Breast epithelium (tissue), 4 donors: ENCODE measurements at places on chromosomes 7 and 10. TPM values are rescaled to one million over a fixed set of nuclear protein-coding genes. Genes with fewer than 3 reads are reported as not detected.
A peak's percentile ranks its signal among the peaks of the same experiment; 100 is the strongest.

The FAM25A gene
- total RNA-seq: not detected

DNA sequence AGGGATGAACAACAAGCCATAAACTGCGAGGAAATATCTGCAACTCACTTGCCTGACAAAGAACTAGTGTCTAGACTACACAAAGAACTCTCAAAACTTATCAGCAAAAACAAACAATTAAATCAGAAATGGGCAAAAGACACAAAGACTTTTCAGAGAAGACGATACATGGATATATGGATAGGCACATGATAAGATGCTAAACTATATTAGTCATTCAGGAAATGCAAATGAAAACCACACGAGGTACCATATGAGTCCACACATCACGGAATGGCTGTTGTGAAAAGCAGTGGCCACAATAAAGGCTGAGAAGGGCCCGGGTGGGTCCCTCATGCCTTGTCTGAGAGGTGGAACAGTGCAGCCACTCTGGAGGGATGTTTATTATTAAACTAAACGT, 267.8 kb downstream of the WDR37 start:
- no peak overlapping the region for H3K27ac ChIP-seq
- H3K36me3 ChIP-seq: no peaks in the 10 kb centered on the region
- no peaks in the 10 kb centered on the region for H3K4me1 ChIP-seq
- peaks cover 14% of the 10 kb centered on the region for H3K27me3 ChIP-seq
- no peak for DNase-seq
- no peak overlapping the region for H3K4me3 ChIP-seq

DNA sequence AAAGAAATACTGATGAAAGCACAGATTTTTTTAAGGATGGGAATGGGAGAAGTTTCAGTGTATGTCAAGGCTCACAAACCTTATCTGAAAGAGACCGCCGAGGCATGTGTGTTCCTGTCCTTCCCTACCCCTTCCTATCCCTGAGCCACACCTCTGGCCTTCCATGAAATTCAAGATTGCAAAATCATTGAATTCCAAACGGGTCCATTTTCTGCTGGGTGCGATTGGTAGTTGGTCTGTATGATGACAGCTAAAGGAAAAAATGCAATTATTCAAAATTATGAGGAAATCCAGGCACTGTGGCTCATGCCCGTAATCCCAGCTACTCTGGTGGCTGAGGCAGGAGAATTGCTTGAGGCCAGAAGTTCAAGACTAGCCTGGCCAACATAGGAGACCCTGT, 170.1 kb downstream of the ARHGAP12 start:
- no peak overlapping the region for H3K4me3 ChIP-seq
- no peaks in the 10 kb centered on the region for H3K36me3 ChIP-seq
- H3K27me3 ChIP-seq: no peaks in the 10 kb centered on the region
- no peak for DNase-seq

DNA sequence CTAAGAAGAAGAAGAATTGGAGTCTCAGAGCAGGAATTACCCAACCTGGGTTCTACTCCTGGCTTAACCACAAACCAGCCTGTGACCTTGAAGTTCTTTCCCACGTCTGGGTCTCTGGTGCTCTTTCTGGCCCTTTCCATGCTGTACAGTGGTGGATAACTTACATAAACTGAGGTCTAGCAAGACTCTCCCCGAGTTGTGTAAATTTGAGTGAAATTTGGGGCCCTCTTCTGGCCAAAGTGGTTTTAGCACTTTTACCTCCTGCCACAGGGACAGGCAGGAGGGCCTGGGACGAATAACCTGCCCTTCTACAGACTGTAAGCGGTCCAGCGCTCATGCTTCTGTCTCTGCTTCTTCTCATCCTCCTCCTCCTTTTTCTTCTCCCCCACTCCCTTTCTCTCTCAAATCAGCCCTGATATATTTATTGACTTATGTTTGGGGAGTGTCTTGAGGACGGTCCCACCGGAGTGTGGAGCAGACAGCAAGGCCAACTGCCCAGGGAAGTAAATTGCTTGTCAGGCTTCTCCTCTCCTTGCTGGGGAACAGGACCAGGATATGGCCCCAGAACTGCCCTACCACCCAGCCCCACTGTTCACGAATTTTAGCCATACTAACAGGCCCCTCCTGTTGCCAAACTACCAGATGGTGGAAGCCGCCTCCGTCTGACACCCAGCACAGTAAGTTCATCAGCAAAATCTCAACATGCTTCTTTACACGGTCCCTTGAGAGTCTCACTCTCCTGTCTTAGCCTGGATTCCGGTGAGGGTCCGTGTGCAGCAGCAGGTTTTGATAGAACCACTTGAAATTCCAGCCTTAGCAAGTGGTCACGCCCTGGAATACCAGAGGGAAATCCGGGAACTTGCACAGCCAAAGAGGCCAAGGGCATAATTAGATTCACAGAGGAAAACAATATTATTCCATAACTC, 4.0 kb upstream of the SH3PXD2A start:
- H3K36me3 ChIP-seq: no peaks in the 10 kb centered on the region
- no peak overlapping the region for H3K4me3 ChIP-seq
- DNase-seq: no peak

- no peak overlapping the region for H3K27ac ChIP-seq
- no peaks in the 10 kb centered on the region for H3K36me3 ChIP-seq
- no peak for DNase-seq
- H3K4me1 ChIP-seq: peaks cover 11% of the 10 kb centered on the region
- no peaks in the 10 kb centered on the region for H3K27me3 ChIP-seq
- no peak overlapping the region for H3K4me3 ChIP-seq
These were observed 77.6 kb downstream of the UBE2H start for GRCh38 chr7:129875160-129875559.

The RASA4B gene
- 11.1 TPM for total RNA-seq

DNA sequence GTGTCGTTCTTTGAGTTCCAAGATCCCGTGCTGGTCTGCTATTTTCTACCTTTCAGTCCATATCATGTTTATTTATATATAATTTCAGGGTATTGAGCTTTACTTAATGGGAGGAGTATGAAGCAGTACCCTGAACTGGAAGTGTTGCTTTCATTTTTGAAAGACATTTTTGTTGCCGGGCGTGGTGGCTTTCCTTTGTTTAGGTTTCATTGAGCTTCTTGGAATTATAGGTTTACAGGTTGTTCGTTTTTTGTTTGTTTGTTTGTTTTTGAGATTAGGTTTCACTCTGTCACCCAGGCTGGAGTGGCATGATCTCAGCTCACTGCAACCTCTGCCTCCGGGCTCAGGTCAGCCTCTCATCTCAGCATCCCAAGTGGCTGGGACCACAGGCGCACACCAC, 7.4 kb downstream of the ZNF487 start:
- H3K4me3 ChIP-seq: no peak overlapping the region
- DNase-seq: no peak
- H3K27me3 ChIP-seq: no peaks in the 10 kb centered on the region

DNA sequence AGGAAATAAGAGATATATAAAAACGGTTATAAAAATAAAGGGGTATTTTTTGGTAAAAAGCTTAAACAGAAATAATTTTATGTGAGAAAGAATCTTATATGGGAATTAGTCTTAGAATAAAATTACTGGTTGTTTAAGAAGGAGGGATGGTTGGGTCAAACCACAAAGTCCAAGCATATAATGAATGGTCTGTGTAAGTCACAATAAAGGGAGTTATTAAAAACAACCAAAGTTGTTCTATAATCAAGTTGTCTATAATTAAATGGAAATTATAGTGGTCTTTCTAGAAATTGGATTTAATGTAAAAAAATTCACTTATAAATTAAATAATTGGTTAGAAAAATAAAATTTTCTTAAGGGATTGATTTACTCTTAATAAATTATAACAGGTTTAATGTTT, 304.8 kb downstream of the POM121L12 start:
- no peaks in the 10 kb centered on the region for H3K36me3 ChIP-seq
- DNase-seq: no peak
- H3K27ac ChIP-seq: no peak overlapping the region
- H3K4me3 ChIP-seq: no peak overlapping the region
- no peaks in the 10 kb centered on the region for H3K4me1 ChIP-seq
- no peaks in the 10 kb centered on the region for H3K27me3 ChIP-seq

DNA sequence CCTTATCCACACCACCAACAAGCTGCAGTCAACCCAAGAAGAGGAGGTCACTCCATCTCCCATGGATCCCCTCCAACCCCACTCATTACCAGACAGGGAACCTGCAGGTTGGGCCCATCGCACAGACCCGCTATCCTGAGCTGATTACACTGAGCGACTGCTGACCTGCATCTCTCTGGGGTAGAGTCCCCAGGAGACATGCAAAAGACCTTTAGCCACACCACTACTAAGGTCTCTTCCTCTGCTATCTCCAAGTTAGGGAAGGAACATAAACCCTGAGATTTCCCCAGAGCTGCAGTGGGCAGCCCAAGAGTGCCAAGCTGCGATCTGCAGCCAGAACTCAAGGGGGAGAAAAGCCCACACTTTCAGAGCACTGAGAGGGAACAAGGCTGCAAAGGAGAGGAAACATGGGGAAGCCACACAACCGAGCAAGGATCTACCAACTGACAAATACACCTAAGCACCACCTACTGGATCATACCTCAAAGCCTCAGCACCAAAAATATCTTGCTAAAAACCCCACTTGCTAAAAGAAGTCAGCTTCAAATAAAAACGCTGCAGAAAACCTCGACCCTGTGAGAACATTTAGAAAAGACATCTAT, 298.2 kb downstream of the SORCS1 start:
- H3K4me3 ChIP-seq: no peak overlapping the region
- no peak overlapping the region for H3K27ac ChIP-seq
- no peaks in the 10 kb centered on the region for H3K4me1 ChIP-seq
- no peaks in the 10 kb centered on the region for H3K36me3 ChIP-seq

GRCh38 chr10:131852823-131853609, 47.8 kb upstream of the PPP2R2D start:
- no peak overlapping the region for H3K4me3 ChIP-seq
- no peak overlapping the region for H3K27ac ChIP-seq
- no peaks in the 10 kb centered on the region for H3K4me1 ChIP-seq
- DNase-seq: peak; percentile 40
- H3K36me3 ChIP-seq: no peaks in the 10 kb centered on the region

DNA sequence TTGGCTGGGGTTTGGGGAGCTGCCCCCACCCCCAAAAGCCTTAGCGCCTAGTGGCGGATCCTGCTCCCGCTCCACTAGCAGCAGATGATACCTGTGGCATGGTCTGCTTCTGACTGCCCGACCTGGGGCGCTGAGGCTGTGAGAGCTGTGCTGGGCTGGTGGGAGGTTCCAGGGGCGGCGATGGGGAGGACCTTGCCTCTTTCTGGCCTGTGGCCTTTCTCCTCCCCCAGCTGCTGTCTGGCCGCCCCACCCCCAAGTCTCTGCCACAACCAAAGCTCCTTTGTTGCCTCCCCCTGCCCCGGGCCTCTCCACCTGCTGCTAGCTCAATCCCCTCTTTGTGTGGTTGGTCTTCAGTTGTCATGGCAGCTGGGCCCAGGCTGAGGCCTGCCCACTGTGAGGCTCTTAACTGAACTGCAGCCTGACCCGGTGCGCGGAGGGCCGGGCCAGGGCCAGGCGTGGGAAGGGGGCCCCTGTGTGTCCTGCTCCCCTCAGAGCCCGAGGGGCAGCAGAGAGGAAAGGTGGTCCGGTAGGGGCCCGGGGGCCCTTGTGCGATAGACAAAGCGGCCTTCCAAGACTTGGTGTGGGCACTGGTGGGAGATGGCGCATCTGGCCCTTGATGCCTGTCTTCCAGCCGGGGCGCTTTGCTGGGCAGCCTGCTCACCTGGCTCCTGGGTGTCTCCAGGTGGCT, 4.7 kb downstream of the ZNF775 start:
- H3K4me1 ChIP-seq: peaks cover 11% of the 10 kb centered on the region
- no peak overlapping the region for H3K4me3 ChIP-seq
- peak overlapping the region; percentile 85 for H3K27ac ChIP-seq
- H3K36me3 ChIP-seq: no peaks in the 10 kb centered on the region

DNA sequence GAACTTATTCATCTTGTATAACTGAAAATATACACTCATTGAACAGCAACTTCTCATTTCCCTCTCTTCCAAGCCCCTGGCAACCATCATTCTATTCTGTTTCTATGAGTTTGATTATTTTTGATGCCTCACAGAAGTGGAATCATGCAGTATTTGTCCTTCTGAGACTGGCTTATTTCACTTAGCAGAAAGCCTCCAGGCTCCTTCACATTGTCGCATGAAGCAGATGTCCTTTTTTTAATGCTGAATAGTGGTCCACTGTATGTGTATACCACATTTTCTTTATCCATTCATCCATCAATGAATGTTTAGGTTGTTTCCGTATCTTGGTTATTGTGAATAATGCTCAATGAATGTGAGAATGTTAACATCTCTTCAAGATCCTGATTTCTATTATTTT, 238.2 kb upstream of the KLF14 start:
- no peak for DNase-seq
- H3K27me3 ChIP-seq: no peaks in the 10 kb centered on the region
- H3K4me1 ChIP-seq: no peaks in the 10 kb centered on the region
- H3K27ac ChIP-seq: no peak overlapping the region
- H3K4me3 ChIP-seq: no peak overlapping the region

DNA sequence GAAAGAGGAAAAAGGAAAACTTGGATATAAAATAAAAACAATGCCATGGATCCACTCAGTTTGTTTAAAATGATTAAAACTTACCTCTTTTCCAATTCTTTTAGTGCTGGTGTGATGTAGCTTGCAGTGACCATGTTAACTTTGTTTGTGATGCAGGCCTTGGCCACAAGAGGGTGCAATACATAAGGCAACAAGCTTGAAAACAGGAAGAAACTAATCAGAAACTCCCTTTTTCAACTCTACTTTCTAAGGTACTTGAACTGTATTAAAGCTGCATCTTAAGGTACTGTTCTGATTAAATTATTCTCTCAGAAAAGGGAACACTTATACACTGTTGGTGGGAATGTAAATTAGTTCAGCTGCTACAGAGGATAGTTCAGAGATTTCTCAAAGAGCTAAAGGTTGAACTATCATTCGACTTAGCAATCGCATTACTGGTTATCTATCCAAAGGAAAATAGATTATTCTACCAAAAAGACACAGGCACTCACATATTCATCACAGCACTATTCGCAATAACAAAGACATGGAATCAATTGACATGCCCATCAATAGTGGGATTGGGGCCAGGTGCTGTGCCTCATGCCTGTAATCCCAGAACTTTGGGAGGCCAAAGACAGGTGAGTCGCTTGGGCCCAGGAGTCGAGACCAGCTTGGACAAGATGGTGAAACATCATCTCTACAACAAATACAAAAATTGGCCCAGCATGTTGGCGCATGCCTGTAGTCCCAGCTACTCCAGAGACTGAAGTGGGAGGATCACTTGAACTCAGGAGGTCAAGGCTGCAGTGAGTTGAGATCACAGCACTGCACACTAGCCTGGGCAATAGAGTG, 50.9 kb downstream of the AASS start:
- no peaks in the 10 kb centered on the region for H3K27me3 ChIP-seq
- no peaks in the 10 kb centered on the region for H3K4me1 ChIP-seq
- H3K4me3 ChIP-seq: no peak overlapping the region
- no peaks in the 10 kb centered on the region for H3K36me3 ChIP-seq
- peak; percentile 58 for DNase-seq

DNA sequence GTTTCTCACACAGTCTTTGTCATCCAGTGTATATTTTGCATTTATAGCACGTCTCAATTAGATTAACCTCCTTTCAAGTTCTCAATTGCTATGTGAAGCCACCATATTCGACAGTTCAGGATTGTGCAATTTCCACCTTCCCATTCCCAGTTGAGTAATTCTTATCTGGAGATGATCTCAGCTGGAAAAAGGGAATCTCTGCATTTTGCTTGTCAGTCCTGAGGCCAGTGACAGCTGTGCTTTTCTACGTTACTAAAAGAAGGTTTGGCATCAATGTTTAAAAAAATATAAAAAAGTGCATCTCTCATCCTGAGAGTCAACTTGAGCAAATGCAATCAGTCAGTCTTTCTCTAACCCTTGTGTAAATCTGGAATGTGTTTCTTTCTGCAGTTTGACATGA, 247.7 kb downstream of the PRKG1 start:
- H3K27ac ChIP-seq: no peak overlapping the region
- H3K27me3 ChIP-seq: no peaks in the 10 kb centered on the region
- H3K4me1 ChIP-seq: no peaks in the 10 kb centered on the region
- H3K36me3 ChIP-seq: no peaks in the 10 kb centered on the region
- no peak for DNase-seq
